Stimulated activated CD4-positive, alpha-beta T cell treated with anti-CD3 and anti-CD28 coated beads, Interleukin-1b, Interleukin-23, amount 100 ng/mL, for 24 hours (primary cell): ENCODE measurements at places on chromosomes 4 and X.

DNA sequence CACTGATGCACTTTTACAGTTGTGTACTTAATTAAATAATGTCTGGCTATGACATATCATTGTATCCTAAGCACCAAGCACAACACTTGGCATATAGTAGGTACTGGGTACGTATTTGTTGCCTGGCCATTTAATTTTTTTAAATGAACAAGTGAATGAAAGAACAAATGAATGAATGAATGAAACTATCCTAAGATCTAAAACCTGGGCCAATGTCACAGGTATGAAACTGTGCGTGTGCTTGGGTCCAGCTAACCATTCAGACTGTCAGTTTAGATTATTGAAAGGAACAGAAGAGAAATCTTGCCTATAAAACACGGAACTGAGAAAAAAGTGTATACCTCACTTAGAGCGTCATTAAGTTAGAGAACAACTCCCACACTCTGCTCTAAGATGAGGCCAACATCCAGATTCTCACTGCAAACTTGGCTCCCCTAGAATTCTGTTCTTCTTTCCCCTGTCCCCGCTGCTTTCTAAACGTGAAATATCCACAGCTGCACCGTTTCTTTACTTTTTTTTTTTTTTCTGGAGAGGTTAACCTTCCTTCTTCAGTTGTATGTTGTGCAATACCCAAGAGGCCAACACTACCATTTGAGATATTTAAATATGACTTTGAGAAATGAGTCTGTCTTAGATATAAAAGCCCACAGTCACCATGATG is 17.3 kb upstream of the SEL1L3 start:
- no peak for DNase-seq

DNA sequence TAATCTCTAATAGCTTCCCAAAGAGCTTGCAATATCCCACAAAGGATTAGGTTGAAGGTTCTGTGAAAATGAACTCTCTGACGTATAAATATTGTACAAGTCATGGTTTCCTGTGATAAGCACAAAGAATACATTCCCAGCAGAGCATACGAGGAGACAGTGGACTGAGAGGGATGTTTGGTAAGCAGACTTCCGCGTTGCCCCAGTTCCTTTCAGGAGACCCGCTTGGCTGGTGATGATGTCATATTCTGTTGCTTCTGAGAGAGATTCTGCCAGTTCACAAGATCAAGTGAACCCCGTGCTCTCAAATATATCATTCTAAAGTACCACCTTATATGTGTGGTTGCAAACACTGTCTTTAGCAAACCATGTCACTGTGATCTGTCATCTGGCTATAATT is 323.9 kb upstream of the CASK start:
- no peak for DNase-seq

DNA sequence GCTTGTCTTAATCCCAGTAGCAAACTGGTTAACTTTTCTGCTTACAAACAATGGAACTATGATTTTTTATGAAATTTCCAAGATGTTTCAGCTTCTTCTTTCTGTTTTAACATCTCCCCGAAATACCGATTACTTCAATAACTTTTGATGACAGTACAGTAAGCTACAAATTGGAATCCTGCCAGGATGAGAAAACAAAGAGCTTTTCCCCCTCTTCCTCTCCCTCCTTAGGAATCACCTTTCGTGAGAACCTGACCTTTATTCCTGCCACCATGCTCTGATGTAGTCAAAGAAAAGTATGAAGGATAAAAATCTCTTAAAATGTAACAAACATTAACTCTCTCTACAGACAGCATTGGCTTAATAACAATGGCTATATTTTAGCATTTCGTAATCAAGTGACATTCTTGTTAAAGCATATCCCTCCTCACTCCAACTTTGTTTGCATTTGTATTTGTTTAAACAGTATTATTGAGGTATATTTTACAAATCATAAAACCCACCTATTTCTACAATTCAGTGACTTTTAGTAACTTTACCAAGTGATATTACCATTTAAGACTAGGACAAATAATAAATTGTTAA is 148.7 kb upstream of the NAP1L5 start:
- no peak for DNase-seq

GRCh38 chr4:53920116-53920515 is 144.3 kb downstream of the CHIC2 start:
- DNase-seq: no peak

DNA sequence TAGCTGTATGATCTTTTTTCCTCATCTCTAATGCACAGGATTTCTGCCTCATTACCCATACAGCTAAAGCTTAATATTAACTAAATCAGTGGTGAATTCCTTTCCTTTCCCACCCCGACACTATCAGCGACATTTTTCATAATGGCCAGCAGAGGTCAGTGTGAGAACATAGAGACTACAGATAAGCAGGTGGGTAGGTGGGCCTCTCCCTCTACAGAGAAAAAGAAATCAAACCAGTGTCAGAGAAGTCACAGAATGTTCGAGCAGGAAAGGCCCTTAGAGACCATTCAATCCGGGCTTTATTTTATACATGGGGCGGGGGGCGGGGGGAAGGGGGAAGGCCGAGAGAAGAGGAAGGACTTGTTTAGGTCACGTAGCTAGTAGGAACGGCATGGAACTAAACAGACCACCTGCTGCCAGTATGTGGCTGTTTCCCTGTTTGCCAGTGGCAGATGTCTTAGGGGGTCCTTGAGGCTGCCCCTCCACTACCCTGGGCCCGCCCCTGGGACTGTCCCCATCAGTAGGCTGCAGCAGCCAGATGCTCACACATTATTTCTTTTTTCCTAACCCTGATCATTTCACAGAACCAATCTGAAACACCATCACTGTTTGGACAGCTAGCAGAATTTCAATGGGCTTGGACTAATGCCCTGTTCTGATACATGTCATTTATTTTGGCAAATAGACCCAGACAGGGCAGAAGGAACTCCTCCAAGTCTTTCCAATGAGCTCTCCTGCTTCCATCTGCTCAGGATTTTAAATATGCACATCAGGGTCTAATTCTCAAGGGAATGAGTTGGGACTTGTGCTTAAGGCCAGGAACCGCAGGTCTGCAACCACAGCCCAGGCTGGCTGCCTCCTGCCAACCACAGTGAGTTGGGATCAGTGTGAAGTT is 133.4 kb downstream of the ATG4A start:
- no peak for DNase-seq

- no peak for DNase-seq
Measured at GRCh38 chr4:140756319-140757231, at the start of gene TBC1D9. TBC1D9 (minus strand) TSS chr4:140756385; CDS start chr4:140756045, 340 bp downstream.

- DNase-seq: no peak
Measured at GRCh38 chr4:11698846-11699590, 270.3 kb upstream of the HS3ST1 start.

GRCh38 chr4:89298788-89299152 is 8.8 kb downstream of the GPRIN3 start:
- DNase-seq: no peak

DNA sequence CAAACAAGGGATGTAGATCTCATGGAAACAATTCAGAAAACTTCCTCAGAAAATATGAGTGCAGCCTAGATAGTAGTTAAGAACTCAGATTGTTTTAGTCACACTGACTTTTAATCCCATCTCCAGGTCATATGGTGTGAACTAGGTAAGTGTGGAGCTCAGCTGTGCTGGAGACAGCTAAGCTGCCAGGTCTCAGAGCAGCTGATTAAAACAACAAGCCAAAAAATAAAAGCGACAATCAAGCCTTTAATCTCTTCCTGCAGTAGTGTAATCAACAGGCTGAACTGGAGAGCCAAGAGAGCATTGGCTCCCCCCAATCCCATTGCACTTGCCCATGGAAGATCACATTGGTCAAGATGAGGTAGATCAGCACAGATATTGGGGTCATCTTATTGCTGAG is 98.3 kb upstream of the ATOH1 start:
- DNase-seq: no peak

- no peak for DNase-seq
Measured at GRCh38 chrX:110407910-110408545, 49.4 kb downstream of the RTL9 start.

GRCh38 chr4:176289561-176289960 is 20.5 kb upstream of the ASB5 start:
- no peak for DNase-seq

- DNase-seq: no peak
Measured at GRCh38 chr4:163582703-163583102, 88.2 kb downstream of the TMA16 start.

- no peak for DNase-seq
Measured at GRCh38 chr4:56307423-56307822, 79.9 kb downstream of the AASDH start.

- no peak for DNase-seq
Measured at GRCh38 chr4:8238036-8238511, 31.5 kb upstream of the HTRA3 start.

- DNase-seq: no peak
Measured at GRCh38 chr4:143296397-143297067, 40.1 kb upstream of the GAB1 start.

- no peak for DNase-seq
Measured at GRCh38 chrX:11420851-11421250, 127.6 kb downstream of the AMELX start.

DNA sequence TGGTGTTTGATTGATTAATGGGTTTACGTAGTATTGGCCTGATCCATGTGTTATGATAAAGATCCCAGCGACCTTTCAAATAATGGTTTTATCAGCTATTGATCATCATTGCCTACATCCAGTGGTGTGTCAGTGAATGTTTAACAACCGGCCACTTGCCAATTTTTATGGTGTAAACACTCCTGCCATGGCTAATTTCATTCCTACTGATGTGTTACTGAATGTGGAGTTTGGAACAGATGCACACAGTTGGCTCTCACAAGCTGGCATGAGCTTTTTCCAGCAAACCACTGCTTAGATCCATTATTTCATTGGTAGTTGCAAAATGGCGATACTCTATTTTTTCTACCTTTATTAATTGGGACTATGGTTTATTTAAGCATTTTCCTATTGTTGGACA is 139.9 kb downstream of the REPS2 start:
- no peak for DNase-seq

DNA sequence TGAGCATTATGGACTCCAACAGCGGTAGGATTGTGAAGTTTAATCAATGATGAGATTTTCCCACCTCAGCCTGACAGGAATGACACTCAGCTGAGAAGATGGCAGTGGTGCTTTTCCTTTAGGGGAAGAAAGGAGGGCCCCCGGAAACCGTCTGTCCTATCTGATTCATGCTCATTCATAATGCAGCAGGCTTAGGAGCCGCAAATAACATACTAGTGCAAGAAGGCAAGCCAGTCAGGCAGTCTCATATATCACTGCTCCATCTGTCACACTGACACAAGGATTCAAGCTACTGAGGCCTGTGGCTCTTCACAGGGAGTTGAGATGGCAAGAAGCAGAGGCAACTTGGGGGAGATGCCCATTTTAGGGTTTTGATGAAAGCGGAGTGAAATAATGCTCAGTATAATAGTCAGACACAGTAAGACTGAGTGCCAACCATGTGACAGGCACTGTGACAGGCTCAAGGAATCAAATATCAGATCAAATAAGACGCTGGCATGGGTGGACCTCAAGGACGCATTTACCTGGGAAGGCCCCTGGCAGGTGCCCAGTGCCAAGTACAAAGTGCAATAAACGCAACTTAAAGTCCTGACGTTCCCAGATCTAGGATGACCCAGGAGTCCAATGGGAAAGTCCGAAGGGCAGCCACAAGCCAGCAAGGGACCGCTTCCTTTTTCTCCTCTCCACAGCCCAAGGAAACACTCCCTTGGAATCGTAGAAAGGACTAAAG is 63.4 kb downstream of the FHDC1 start:
- no peak for DNase-seq

GRCh38 chr4:161936625-161937550 is 226.9 kb downstream of the FSTL5 start:
- no peak for DNase-seq

- DNase-seq: no peak
Measured at GRCh38 chrX:108701633-108702032, 34.7 kb downstream of the IRS4 start.

DNA sequence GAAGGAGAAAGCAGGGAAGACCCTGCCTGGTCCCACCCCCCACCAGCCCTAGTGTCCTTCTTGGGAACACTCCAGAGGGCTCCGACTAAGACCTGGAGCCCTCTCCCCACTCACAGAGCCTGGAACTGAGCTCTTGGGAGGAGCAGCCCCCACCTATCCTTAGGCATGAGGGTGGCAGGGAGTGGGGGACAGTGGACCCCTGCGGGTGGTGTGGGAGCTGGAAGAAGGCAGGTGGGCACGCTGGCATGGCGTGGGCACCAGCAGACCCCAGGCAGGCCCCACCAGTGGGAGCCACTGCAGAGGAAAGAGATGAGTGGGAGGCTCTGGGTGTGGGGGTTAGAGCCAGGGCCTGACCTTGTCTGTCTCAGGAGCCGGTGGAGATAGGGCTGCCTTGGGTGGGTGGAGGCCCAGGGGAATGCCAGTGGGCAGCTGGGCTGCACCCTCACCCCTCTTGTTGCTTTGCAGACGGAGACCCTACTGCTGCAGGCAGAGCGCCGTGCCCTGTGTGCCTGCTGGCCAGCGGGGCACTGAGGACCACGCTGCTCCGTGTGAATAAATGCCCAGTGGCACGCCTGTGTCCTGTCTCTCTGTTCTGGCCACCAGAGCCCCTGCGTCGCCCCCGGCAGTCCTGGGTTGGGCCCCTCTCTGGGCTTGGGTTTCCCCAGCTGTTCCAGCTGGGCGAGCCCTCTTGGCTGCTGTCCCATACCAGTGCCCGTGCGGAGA is 15.6 kb upstream of the NAT8L start:
- DNase-seq: no peak

GRCh38 chr4:2412534-2412884 is 5.9 kb downstream of the ZFYVE28 start:
- DNase-seq: no peak

- no peak for DNase-seq
Measured at GRCh38 chr4:74638001-74638400, 156.3 kb downstream of the BTC start.

DNA sequence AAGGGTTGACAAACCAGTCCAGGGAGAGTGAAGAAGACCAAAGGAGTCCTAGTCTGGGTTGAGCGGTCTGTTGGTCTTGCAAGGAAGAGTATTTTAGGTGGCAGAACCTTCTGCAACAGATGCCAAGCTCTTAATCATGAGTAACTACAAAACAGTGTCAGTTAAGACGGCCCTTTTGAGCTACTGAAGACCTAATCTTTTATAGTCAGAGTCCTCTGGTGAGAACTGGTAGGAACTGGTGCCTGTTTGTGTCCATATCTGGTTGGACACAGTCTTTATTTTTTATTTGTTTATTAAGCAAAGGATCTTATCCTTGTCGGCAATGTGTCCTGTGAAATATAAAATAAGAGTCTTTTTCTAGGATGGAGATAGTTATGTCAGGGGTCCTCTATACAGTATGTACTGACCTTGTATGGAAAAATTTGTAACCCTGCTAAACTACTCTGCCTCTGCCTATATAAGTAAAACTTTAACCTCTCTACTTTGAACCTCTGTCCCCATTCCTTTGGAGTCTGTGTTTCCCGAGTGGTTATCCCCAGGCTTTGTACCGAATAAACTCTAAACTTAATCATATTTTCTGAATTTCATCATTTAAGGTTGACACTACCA is 47.1 kb downstream of the FAM13A start:
- DNase-seq: no peak

DNA sequence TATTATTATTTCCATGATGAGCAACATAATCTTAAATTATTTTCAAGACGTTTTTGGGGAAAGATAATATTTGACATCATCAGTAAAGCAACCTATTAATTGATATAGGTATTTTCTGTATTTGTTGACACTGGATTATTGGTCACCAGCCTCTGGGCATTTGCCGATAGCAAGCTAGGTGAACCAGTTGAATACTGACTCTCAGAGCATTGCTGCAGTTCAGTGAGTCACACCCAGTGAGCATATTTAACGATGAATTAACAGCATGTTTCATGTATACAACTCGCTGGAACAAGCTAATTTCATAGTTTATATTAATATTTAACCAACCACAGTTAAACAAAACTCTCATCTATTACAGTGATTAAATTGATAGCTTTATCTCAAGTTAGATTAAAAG is 1006.0 kb upstream of the DIAPH2 start:
- DNase-seq: no peak

- DNase-seq: no peak
Measured at GRCh38 chrX:85859426-85859825, 187.9 kb downstream of the CHM start.
